ENCODE measurements at places on chromosomes 4 and X.
A peak's percentile ranks its signal among the peaks of the same experiment; 100 is the strongest.

- DNase-seq = no peak
Measured at GRCh38 chr4:7485096-7485495, 50.4 kb upstream of the PSAPL1 start.

GRCh38 chrX:138856881-138857604 is 145.5 kb upstream of the FGF13 start:
- DNase-seq = no peak

- no peak for DNase-seq
Measured at GRCh38 chrX:40213092-40213491, 115.3 kb upstream of the BCOR start.

- DNase-seq = no peak
Measured at GRCh38 chrX:129736491-129736890, 2.3 kb upstream of the XPNPEP2 start.

DNA sequence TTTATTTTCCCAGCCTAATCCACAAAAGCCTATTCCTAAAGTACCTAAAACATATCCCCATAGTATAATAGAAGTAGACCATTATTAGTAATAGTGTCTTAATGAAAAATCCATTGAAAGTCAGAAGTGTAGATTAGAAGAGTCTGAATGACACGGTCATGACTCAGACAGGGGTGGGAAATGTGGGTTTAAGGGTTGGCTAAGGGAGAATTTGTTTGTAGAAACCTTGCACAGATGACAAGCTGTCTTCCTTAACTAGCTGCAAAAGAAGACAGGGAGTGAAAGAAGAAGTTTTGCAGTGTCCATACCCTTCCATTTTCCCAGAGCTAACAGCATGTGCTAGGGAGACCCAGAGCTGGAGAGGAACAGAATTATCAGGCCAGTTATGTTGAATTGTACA is 242.7 kb upstream of the ETNPPL start:
- peak; percentile 65 for DNase-seq
